ENCODE measurements at places on chromosomes 5 and 9. TPM values are rescaled to one million over a fixed set of nuclear protein-coding genes. Genes with fewer than 3 reads are reported as not detected.

DNA sequence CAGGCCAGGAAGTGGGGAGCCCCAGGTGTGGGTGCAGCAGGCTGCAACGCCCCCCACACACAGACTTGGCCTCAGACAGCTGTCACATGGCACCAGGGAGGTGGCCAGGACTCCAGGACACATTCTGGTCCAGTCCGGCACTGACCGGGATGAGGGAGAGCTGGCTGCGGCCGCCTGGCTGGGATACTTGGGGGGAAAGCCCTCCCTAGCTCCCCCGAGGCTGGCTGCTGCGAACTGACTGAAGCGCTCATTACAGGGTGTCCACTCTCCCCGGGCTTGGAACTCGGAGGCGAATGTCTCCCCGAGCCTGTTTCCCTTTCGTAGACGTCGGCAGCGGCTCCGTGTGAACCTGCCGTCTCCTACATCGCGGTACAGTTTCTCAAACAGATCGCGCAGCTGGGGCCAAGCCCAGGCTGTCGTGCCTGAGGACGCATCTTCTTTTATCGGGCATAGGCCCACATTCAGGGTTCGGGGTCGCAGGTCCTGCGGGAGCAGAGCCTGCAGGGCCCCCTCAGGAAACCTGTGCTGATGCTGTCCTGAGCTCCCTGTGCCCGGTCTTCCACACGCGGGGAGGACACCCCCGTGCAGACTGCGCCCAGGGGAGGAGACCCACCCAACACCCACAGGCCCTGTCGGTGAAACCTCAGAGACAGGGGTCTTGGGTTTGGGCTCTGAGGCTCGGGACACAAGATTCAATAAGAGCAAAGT, 19.8 kb downstream of the NACC2 start:
- no peak overlapping the region for H3K27ac ChIP-seq
- no peak for DNase-seq
- H3K36me3 ChIP-seq, result peaks cover 22% of the 10 kb centered on the region
- H3K27me3 ChIP-seq, result no peaks in the 10 kb centered on the region
- H3K4me3 ChIP-seq, result no peak overlapping the region

DNA sequence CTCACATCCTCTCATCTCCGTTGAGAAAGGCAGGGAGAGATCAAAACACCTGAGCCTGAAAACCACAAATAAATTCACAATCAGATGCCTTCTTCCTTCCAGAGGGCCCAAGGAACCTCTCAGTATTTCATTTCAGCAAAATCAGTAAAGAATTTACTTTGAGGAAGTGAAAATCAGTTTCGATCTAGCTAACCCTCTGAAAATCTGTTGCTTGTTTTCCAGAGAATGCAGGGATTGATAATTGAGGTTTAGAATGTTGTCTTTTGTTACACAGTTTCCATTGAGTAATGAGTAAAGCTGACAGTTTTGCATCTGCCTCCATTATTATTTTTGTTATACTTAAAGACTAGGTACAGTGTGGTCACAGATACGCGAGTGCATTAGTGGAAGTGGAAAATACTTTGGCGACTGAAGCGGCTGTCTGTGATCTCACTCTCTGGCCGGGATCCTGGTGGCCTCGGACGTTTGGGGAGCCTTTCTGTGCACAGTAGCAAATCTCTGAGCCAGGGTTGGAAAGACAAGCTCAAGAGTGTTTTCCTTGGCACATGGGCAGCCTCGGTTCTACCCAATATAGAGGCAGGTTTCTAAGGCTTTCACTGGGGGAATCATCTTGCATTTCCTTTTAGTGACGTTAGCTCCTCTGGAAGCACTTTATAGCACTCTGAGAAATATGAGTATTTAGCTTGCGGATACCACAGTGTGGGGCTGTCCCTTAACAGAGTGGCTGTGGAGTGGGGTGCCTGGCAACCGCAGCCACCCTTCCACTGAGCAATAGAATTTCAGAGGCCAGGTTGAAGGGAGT, 32.2 kb upstream of the ANGPTL2 start:
- H3K36me3 ChIP-seq, result no peaks in the 10 kb centered on the region
- H3K27ac ChIP-seq, result peak overlapping the region; percentile 74
- peak; percentile 32 for DNase-seq
- H3K4me3 ChIP-seq, result no peak overlapping the region
- H3K4me1 ChIP-seq, result peaks cover 28% of the 10 kb centered on the region

DNA sequence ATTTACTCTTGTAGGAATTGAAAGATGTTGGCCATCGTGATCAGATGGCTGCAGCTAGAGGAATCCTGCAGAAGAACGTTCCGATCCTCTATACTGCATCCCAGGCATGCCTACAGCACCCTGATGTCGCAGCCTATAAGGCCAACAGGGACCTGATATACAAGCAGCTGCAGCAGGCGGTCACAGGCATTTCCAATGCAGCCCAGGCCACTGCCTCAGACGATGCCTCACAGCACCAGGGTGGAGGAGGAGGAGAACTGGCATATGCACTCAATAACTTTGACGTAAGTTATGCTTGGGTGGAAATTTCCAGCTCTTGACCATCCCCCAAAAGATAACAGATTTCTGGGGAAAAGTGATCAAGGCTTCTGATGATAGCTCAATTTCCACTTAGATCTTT, 50.6 kb downstream of the LRRTM2 start:
- no peaks in the 10 kb centered on the region for H3K27me3 ChIP-seq
- peaks cover 7% of the 10 kb centered on the region for H3K36me3 ChIP-seq
- no peak overlapping the region for H3K27ac ChIP-seq
- no peak for DNase-seq

- H3K27ac ChIP-seq, result no peak overlapping the region
- no peak overlapping the region for H3K4me3 ChIP-seq
- no peaks in the 10 kb centered on the region for H3K4me1 ChIP-seq
- no peaks in the 10 kb centered on the region for H3K27me3 ChIP-seq
- DNase-seq, result no peak
Observed at GRCh38 chr5:90518661-90519060, 10.7 kb downstream of the LYSMD3 start.

GRCh38 chr5:140073296-140073695, 30.2 kb upstream of the NRG2 start:
- no peak overlapping the region for H3K27ac ChIP-seq
- H3K27me3 ChIP-seq, result peaks cover 40% of the 10 kb centered on the region
- no peak for DNase-seq
- no peaks in the 10 kb centered on the region for H3K36me3 ChIP-seq
- H3K4me3 ChIP-seq, result no peak overlapping the region

- H3K4me1 ChIP-seq, result no peaks in the 10 kb centered on the region
- no peak overlapping the region for H3K27ac ChIP-seq
- H3K36me3 ChIP-seq, result no peaks in the 10 kb centered on the region
- no peaks in the 10 kb centered on the region for H3K27me3 ChIP-seq
- no peak overlapping the region for H3K4me3 ChIP-seq
Observed at GRCh38 chr5:23648656-23649055, 141.2 kb downstream of the PRDM9 start.

GRCh38 chr5:62727861-62728260, 149.2 kb downstream of the LRRC70 start:
- no peak for DNase-seq
- H3K27me3 ChIP-seq, result no peaks in the 10 kb centered on the region
- no peak overlapping the region for H3K27ac ChIP-seq
- H3K4me3 ChIP-seq, result no peak overlapping the region

GRCh38 chr5:96776621-96777020, 31.1 kb downstream of the ERAP1 start:
- H3K36me3 ChIP-seq, result peaks cover 9% of the 10 kb centered on the region
- no peaks in the 10 kb centered on the region for H3K4me1 ChIP-seq
- H3K27ac ChIP-seq, result peak overlapping the region; percentile 25
- no peaks in the 10 kb centered on the region for H3K27me3 ChIP-seq
- no peak for DNase-seq

DNA sequence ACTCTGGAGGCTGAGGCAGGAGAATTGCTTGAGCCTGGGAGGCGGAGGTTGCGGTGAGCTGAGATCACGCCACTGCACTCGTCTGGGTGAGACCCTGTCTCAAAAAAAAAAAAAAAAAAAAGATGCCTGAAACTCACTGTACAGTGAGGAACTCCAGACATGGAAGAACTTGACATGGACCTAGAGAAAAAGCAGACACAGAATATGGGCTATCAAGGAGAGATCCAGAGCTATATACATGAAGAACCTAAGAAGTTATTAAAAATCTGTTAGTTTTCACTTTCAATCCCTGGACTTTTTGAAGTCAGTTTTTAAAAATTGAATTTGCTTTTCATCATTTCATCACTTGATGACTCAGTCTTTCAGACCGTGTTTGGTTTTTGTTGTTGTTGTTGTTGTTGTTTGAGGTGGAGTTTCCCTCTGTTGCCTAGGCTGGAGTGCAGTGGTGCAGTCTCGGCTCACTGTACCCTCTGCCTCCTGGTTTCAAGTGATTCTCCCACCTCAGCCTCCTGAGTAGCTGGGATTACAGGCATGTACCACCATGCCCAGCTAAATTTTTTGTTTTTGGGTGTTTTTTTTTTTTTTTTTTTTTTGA, 20.3 kb downstream of the PAIP2 start:
- no peaks in the 10 kb centered on the region for H3K27me3 ChIP-seq
- H3K36me3 ChIP-seq, result peaks cover 33% of the 10 kb centered on the region
- no peak for DNase-seq
- no peak overlapping the region for H3K27ac ChIP-seq

GRCh38 chr5:141686648-141687416, 4.8 kb upstream of the ARAP3 start:
- DNase-seq, result no peak
- no peak overlapping the region for H3K27ac ChIP-seq
- H3K4me1 ChIP-seq, result peaks cover 16% of the 10 kb centered on the region
- no peak overlapping the region for H3K4me3 ChIP-seq
- H3K27me3 ChIP-seq, result peaks cover 2% of the 10 kb centered on the region

- H3K4me1 ChIP-seq, result no peaks in the 10 kb centered on the region
- no peak overlapping the region for H3K27ac ChIP-seq
- no peak overlapping the region for H3K4me3 ChIP-seq
- H3K27me3 ChIP-seq, result no peaks in the 10 kb centered on the region
- peaks cover 13% of the 10 kb centered on the region for H3K36me3 ChIP-seq
- no peak for DNase-seq
Observed at GRCh38 chr5:146510559-146511125, 5.3 kb downstream of the GPR151 start.

- no peaks in the 10 kb centered on the region for H3K36me3 ChIP-seq
- DNase-seq, result no peak
- no peak overlapping the region for H3K4me3 ChIP-seq
- no peak overlapping the region for H3K27ac ChIP-seq
- H3K4me1 ChIP-seq, result no peaks in the 10 kb centered on the region
Observed at GRCh38 chr9:68653141-68653595, 51.9 kb upstream of the PIP5K1B start.

- H3K4me1 ChIP-seq, result no peaks in the 10 kb centered on the region
- no peak overlapping the region for H3K4me3 ChIP-seq
- no peak for DNase-seq
- no peak overlapping the region for H3K27ac ChIP-seq
Observed at GRCh38 chr9:21527579-21527978, 45.5 kb upstream of the IFNE start.

- H3K36me3 ChIP-seq, result peaks cover 23% of the 10 kb centered on the region
- peak overlapping the region; percentile 79 for H3K27ac ChIP-seq
- no peak overlapping the region for H3K4me3 ChIP-seq
- peaks cover 29% of the 10 kb centered on the region for H3K4me1 ChIP-seq
Observed at GRCh38 chr5:151676314-151676712, 10.4 kb downstream of the SPARC start.

- H3K36me3 ChIP-seq, result no peaks in the 10 kb centered on the region
- no peak overlapping the region for H3K4me3 ChIP-seq
- DNase-seq, result peak; percentile 88
- peak overlapping the region; percentile 96 for H3K27ac ChIP-seq
- no peaks in the 10 kb centered on the region for H3K27me3 ChIP-seq
- peaks cover 63% of the 10 kb centered on the region for H3K4me1 ChIP-seq
Observed at GRCh38 chr5:139698490-139699146, 50.5 kb downstream of the CXXC5 start.

DNA sequence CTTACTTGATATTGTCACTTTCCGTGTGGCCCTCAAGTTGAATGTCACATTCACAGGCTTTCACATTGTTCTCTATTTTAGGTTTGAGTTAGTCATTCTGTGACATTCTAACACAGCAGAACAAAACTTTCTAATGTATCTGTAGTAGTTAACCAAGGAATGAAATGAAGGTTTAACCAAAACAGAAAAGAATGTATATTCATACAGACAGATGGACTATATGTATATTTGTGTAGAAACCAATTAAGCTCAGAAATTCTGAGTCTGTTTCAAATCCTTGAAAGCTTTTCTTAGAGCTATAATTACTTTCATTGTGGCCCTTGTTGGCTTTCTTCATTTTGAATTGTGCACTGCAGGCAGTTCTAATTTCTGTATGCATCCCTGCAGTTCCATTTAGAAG, 654.7 kb downstream of the LRRC70 start:
- H3K27ac ChIP-seq, result no peak overlapping the region
- no peaks in the 10 kb centered on the region for H3K36me3 ChIP-seq
- no peaks in the 10 kb centered on the region for H3K27me3 ChIP-seq
- no peak for DNase-seq
- H3K4me3 ChIP-seq, result no peak overlapping the region

GRCh38 chr5:171427318-171428167, 8.1 kb downstream of the FGF18 start:
- no peak overlapping the region for H3K4me3 ChIP-seq
- H3K36me3 ChIP-seq, result no peaks in the 10 kb centered on the region
- H3K27ac ChIP-seq, result no peak overlapping the region
- H3K4me1 ChIP-seq, result peaks cover 3% of the 10 kb centered on the region

DNA sequence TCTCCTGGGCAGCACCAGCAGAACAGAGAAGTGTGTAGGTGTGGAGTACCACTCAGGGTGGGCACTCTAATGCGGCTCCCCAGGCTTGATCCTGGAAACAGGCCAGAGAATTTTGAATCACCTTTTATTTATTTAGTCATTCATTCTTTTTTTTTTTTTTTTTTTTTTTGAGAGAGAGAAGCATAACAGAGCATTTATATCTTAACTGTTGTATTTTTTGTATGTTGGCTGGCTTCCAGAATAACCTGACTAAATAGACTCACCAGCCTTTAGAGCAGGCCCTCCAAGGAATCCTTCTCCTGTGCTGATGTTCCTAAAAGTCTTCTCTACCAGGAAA, 153.4 kb downstream of the PIK3R1 start:
- H3K27ac ChIP-seq, result no peak overlapping the region
- H3K4me1 ChIP-seq, result no peaks in the 10 kb centered on the region
- H3K36me3 ChIP-seq, result no peaks in the 10 kb centered on the region
- H3K27me3 ChIP-seq, result no peaks in the 10 kb centered on the region

The COL27A1 gene
- polyA plus RNA-seq, result 14.0 TPM

The PCDHA5 gene
- 4.4 TPM for polyA plus RNA-seq

The HAND1 gene
- not detected for polyA plus RNA-seq

The ACSL6 gene
- polyA plus RNA-seq, result 77.7 TPM

The FAXDC2 gene
- 29.0 TPM for polyA plus RNA-seq

The SMIM32 gene
- 8.1 TPM for polyA plus RNA-seq

The DMRT3 gene
- 1.0 TPM for polyA plus RNA-seq

The OR13C8 gene
- polyA plus RNA-seq, result not detected

The CDC20B gene
- polyA plus RNA-seq, result 0.41 TPM

The DRD1 gene
- 4.3 TPM for polyA plus RNA-seq

The PCDHGA5 gene
- 15.5 TPM for polyA plus RNA-seq

The GOLM1 gene
- polyA plus RNA-seq, result 414 TPM

The SLC12A2 gene
- 32.0 TPM for polyA plus RNA-seq

The LECT2 gene
- 2.1 TPM for polyA plus RNA-seq

The WDR38 gene
- polyA plus RNA-seq, result 5.9 TPM

The IFNA2 gene
- polyA plus RNA-seq, result not detected

The OR1J1 gene
- polyA plus RNA-seq, result not detected
